ENCODE measurements at places on chromosomes 1 and 21.

DNA sequence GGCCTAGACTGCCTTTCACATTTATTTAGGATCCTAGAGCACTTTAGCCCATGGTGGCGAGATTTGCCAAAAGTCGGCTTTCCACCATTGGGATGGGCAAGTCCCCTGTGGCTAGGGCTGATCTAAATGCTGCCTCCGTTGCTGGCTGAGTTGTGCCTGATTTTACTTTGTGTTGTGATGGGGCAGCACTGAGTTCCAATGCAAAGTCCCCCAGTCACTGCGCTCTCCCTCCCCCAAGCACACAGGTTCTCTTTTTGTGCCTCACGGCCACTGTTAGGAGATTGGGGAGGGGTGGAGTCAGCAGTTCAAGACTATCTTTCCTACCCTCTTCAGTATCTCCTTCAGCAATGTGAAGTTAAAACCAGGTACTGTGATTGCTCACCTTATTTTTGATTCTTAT, 66.7 kb upstream of the COX20 start:
- DNase-seq, result no peak

DNA sequence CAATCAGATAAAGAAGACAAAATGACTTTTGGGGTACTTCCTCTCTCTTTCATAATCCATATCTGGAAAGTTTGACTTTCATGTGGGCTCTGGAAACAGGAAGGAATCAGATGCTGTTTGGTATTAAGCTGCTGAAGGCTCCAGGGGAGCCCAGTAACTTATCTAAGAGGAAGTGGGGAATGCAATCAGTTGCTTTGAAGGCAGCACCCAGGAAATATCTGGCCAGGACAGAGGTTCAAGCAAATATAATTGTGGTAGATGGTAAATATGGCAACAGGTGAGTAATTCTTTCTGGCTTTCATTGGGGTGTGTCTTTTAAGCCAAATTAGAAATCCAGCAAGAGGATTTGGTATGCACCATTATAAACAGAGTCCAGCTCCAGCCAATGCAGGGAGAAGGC, 44.4 kb downstream of the COLGALT2 start:
- no peak for DNase-seq

DNA sequence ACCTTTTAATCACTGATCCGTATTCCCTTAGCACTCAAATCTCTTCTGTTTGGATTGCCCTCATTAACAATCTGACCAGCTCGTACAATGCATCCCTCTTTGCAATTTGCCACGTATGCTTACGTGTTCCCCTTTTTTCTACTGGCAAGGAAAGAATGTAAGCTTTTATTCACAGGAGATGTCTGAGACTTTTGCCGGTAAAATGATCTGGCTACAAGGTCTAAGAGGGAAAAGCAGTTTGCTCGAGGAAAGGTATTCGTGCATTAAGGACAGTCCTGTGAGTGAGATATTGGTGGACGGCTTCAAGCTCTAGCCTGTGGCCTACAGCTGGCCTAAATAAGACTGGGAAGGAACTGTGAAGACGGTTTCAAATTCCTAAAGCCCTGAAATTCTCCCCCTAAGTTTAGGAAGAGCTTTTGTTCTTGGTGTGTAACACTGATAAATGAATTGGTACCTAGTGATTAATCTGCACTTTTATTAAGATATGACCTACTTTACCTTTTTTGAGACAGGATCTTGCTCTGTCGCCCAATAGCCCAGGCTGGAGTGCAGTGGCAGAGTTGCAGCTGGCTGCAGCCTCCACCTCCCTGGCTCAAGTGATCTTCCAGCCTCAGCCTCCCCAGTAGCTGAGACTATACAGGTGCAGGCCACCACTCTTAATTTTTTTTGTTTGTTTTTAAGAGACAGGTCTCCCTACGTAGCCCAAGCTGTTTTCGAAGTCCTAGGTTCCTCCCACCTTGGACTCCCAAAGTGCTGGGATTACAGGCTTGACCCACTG, 895 bp upstream of the UBR4 start:
- peak; percentile 48 for DNase-seq

- no peak for DNase-seq
Measured at GRCh38 chr1:147824798-147825197, 64.4 kb upstream of the GJA5 start.

- no peak for DNase-seq
Measured at GRCh38 chr1:42348498-42348897, 13.5 kb upstream of the FOXJ3 start.

DNA sequence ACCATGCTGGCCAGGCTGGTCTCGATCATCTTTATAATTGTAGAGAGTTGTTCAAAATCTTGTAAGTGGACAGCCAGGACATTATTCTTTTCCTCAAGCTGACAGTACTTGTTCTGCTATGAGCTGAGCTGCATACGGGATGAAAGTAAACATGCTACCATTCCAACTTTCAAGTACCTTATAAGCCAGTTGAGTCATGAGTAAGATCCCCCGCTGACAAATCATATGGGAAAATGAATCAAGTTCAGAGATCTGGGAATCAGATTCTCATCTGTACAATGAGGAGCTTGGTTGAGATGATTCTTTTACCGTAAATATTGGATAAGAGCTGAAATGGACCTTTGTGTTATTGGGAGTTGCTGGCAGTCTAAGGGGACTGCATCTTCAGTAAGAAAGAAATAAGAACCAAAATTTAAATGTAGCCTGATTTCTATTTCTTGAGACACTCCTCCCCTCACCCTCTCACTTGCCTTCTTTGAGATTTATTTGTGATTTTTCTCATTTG, 62.7 kb downstream of the CENPF start:
- DNase-seq, result no peak

Measured in adipocyte (in vitro differentiated cells).